Dermis blood vessel endothelial cell (primary cell): ENCODE measurements at places on chromosomes 7 and 10.

DNA sequence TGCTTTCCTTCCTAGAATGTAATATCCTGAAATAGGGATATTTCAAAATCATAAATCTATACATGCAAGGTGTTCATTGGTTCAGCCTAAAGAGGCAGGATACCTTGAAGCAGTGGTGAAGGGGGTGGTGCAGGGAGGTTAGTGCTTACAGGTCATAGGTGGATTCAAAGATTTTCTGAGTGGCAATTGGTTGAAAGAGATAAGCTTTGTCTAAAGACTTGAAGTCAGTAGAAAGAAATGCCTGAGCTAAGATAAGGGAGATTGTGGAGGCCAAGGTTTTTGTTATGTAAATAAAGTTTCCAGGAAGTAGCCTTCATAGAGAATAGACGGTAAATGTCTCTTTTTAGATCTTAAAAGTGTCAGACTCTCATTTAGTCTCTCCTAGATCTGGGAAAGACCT is 741.2 kb upstream of the ZWINT start:
- no peak for DNase-seq

DNA sequence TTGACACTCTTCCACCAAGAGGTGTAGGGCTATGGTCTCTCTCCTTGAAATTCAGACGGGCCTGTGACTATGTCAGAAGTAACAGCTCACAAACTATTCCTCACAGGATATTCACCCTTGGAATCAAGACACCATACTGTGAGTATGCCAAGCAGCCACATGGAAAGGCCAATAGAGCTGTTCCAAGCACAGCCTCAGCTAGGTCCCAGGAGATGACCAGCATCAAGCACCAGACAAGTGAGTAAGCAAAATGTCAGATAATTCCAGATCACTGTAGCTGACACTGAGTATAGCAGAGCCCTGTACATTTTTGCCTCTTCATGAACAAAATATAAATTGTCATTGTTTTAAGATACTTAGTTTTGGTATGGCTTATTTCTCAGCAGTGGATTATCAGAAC is 88.1 kb upstream of the KCND2 start:
- DNase-seq: no peak

- DNase-seq: no peak
Observed at GRCh38 chr7:90574146-90574819, 21.8 kb upstream of the CDK14 start.

DNA sequence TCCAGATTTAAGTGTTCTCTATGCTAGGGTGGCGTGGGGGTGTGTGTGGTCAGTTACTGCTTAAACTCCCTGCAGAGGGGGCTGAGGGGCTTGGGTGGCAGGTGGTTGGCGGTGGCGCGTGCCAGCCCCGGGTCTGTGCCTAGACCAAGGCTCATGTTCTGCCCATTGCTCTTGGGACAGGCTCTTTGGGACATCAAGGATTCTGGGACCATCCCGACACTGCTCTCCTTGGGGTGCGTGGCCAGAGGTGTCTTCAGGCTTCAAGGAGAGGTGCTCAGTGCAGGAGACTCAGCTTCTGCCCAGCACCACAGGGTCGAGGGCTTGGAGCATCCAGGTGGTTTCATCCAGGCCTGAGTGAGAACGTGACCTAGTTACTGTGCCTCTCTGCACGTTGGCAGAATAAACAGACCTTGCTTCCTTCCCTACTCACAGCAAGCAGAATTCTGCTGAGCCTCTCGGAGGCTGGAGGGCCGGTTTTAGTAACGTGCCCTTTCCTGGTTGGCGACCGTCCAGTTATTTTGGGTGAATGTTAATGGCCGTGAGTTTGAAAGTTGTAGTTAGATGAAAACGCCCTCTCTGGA is 39.9 kb downstream of the CAMK1D start:
- no peak for DNase-seq

GRCh38 chr7:117087639-117088396 is 134.5 kb downstream of the ST7 start:
- DNase-seq: no peak

DNA sequence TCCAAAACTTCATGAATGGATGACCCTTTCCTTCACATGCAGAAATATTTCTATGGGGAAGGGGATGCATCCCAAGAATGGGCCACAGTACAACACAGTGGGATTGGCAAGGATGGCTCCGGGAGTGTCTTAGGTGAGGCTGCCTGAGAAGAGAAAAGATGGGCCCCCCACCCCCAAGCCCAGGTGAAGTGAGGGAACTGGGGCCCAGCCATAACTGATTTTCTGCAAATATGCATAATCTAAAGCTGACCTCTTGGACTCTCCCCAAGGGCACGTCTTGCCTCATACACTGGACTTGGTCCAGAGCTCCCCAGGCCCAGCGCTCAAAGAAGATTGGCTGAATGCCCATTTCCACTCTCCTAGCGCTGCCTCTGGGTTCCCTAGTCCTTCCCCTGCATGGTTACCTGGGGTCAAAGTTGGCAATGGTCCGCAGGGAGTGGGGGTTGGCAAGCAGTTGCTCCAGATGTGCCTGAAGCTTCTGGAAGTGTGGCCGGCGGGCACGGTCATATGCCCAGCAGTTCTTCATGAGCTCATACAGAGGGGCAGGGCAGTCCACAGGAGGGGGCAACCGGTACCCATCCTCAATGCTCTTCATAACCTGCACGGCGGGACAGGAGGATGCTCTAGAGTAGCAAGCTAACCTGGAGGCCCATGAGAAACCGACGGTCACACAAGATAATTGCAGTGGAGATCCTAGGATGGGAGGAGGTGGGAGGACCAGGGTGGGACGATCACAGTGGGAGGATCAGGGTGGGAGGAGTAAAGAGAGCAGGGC is 12.3 kb downstream of the ZYX start:
- peak; percentile 57 for DNase-seq

DNA sequence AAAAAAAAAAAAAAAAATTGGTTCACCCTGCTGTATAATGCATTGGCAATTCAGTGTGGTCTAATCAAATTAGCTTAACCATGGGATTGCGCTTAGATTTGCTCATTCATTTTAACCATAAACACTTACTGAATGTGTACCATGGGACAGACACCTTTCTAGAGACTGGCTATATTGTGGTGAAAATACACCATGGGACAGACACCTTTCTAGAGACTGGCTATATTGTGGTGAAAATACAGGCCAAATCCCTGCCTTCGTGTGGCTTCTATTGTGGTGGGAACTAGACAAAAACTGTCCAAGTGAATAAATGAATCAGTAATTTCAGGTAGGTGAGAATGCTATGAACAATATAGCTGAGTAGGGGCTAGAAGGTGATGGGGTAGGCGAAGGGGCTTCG is 10.2 kb upstream of the REPIN1 start:
- DNase-seq: no peak

DNA sequence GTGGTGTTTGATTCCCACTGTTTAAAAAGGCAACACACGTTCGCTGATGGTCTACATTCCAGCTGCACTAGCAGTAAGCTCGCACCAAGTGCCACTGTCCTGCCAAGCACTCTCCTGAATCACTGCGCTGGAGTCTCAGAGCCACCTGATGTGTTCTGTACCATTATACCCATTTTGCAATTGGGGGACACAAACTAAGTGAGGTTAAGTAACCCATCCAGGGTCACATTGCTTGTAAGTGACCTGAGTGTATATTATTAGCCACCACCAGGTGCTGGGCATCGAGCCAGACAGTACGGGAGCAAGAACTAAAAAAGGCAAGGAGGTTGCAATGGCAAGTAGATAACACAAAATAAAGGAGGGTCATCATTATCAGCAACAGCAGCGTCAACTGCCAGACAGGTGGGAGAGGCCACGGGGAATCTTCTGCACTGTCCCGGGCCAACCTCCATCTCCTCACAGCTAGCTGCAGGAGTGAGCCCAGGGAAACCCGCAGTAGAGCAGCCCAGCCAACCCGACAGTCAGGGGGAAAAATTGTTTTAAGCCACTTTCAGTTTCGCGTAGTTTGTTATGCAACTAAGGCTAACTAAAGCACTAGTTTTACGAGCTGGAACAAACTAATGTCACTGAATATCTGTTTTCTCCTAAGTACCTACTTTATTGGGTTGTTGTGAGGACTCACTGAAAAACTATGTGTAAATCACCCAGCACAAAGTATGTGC is 712 bp upstream of the CPVL start:
- DNase-seq: no peak

DNA sequence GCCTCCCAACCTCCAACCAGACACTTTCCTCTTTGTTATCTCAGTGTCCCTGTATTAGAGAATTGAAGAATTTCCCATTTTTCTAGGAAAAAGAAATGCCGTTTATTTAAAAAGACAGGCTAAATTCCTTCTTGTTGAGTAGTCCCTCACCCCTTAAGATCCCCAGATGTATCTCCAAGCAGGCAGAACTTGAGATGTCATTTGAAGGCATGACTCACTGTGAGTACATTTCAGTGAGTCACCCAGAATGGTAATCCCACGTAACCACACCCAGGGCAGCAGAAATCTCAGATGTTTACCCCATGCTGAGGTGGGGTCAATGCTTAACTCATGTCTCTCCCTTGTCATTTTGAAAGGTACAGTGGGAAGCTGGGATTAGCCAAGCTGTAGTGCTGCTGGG is 4.4 kb downstream of the ZNF655 start:
- peak; percentile 68 for DNase-seq

GRCh38 chr7:2120841-2121830 is 111.6 kb downstream of the MAD1L1 start:
- peak; percentile 42 for DNase-seq
